CD4-positive, alpha-beta T cell treated with Interleukin-2 at 100 ng/mL for 4 hours (primary cell): ENCODE measurements at places on chromosomes 16 and 17.

GRCh38 chr16:78664811-78665772 lies 565.6 kb downstream of the WWOX start:
- no peak for DNase-seq

- DNase-seq = peak; percentile 76
Observed at GRCh38 chr17:64133546-64134215, 3.7 kb upstream of the ERN1 start.

GRCh38 chr17:45313996-45314740 lies 2.7 kb downstream of the MAP3K14 start:
- DNase-seq = peak; percentile 36

GRCh38 chr17:37106049-37106448 lies 157.3 kb downstream of the AATF start:
- no peak for DNase-seq
